ENCODE measurements at places on chromosomes 2 and 18. TPM values are rescaled to one million over a fixed set of nuclear protein-coding genes. Genes with fewer than 3 reads are reported as not detected.

The TCF4 gene
- 11.5 TPM for total RNA-seq

The MC4R gene
- total RNA-seq: not detected

The EGR4 gene
- not detected for total RNA-seq

The NYAP2 gene
- total RNA-seq: not detected

The DSC2 gene
- 1.2 TPM for total RNA-seq

The CTNNA2 gene
- total RNA-seq: not detected

The TTN gene
- total RNA-seq: 0.03 TPM

The SANBR gene
- 5.3 TPM for total RNA-seq

The SOWAHC gene
- 13.1 TPM for total RNA-seq

- DNase-seq: no peak
Measured at GRCh38 chr2:237170020-237170419, 84.3 kb downstream of the COPS8 start.

GRCh38 chr18:22207021-22207758 is 37.8 kb downstream of the GATA6 start:
- no peak for DNase-seq

DNA sequence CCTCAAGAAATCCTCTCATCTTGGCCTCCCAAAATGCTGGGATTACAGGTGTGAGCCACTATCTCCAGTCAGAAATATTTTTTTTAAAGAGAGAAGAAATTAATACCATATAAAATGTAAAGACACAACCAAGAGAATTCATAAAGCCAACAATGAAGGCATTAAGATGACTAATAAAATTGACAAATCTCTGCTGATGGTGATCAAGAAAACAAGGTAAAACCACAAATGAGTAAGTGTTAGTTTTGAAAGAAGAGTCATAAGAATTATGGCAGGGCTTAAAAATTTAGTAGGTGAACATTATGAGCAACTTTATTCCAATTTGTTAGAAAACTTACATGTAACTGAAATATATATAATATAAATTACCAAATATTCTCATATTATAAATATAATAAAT is 752.8 kb upstream of the CELF4 start:
- DNase-seq: no peak

GRCh38 chr2:3951131-3951954 is 248.0 kb downstream of the DCDC2C start:
- no peak for DNase-seq

GRCh38 chr2:59176737-59177136 is 935.6 kb upstream of the FANCL start:
- no peak for DNase-seq

DNA sequence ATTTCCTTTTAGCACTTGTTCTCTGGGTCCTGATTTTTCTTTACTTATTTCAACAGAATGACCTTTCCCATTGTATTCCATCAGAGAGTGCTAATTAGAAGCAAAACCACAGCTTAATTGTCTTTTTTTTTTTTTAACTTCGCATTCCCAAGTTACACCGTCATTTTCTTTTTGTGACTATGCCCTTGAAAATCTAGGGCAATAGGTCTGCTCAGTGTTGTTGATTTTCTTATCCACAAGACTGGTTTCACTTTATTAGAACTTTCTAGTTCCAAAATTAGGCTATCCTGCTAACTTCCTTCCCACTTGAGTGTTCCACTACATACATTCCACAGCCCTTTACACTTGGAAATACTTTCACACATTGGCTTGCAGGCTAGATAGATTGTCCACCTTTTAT is 18.7 kb upstream of the ADAM17 start:
- no peak for DNase-seq

DNA sequence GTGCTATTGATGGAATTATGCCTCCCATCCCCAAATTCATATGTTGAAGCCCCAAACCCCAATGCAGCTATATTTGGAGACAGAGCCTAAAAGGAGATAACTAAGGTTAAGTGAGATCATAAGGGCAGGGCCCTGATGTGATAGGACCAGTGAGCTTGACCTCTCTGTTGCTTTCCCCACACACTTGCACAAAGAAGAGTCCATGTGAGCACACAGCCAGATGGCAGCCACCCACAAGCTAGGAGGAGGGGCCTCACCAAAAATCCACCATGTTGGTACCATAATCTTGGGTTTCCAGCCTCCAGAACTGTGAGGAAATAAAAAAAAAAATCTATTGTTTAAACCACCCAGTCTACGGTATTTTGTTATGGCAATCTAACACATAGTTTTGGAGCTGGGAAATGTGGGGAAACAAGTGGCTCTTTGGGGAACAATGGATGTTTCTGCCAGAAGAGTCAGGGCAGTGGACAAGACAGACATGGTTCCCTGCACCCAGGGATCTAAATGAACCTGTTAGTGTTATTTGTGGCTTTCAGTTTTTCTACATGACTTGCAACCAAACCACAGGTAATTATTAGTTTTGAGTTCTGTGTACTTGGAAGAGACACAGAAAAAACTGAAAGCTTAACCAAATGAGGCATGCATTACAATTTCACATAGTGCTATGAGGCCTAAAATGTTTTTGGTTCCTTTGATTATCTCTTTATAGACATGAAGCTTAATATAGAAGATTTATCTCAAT is 259.1 kb downstream of the LTBP1 start:
- no peak for DNase-seq

DNA sequence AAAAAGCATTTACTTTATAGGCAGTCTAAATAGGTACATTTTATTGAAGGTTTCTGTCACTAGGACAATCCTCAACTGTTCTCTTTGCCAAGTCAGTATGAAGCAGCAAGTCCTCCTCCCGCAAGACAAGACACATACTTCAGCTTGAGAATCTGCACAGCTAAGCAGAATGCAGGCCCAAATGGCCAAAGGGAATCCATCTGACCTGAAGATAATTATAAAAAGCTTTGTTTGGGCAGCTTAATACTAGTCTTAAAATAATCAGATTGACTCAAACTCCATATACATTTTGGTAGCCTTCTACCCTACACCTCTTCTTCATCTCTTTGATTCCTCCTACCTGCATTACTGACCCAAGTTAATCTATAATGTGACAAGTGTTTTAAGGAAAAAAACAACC is 1.8 kb downstream of the LANCL1 start:
- no peak for DNase-seq

GRCh38 chr2:37563375-37564015 is 107.9 kb downstream of the CDC42EP3 start:
- no peak for DNase-seq

GRCh38 chr2:95730813-95731212 is 139.0 kb downstream of the TRIM43 start:
- no peak for DNase-seq

DNA sequence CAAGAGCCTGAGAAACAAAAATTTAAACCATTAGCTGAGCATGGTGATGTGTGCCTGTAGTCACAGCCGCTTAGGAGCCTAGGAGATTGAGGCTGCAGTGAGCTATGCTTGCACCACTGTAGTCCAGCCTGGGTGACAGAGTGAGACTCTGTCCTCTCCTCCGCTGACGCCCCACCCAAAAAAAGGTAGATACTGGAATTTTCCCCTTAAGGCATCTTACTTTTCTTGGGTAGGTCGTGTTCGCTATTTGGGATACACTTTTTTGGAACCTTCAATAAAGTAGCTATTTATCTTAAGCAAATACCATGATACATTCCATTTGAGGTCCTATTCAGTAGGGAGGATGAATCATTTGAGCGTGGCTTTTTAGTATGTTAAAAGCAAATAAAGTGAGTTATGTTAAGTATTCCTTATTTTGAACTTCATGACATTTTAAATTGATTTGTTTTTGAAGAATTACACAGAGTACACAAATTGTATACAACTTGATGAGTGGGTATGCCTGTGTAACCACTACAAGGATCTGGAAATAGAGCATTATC is 38.7 kb downstream of the RALBP1 start:
- no peak for DNase-seq

DNA sequence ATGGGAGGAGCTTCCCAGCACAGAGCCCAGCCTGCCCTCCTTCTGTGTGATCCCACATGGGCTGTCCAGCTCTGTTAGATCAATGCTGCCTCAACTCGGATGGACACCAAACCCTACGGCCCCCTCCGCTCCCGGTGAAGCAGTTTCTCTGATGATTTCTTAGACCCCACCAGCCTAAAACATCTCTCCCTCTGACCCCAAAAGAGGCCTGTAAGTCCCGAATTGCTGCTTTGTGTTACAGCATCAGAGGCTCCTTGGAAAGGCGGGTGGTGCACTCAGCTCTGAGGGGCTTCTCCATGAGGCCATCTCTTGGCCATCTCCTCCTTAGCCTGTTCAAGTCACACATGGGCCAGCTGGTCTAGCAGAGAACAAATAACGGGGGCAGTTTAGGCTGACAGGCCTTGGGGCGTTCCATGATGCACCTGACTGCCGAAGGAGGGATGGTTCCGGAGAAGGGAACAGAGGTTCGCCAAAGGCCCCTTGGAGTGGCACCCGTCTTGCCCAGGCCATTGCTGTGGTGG is 240.7 kb downstream of the SH3RF3 start:
- DNase-seq: no peak

DNA sequence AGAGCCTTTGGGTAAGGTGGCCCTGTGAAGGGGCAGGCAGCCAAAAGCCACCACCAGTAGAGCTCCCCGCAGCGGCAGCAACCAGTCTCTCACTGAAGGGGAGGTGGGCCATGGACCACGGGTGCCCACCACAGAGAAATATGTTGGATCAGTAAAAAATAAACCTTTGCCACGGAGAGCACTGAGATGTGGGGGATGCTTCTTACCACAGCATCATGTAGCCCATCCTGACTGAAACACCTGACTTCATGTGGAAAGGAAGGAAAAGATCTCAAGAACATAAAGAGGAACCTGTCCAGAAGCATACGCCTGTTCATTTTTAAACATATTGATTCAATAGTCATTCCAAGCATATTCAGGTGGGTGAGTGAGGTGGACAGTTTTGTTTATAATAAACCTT is 51.1 kb downstream of the LONRF2 start:
- DNase-seq: no peak

- no peak for DNase-seq
Measured at GRCh38 chr2:23420091-23420839, 35.3 kb downstream of the KLHL29 start.

DNA sequence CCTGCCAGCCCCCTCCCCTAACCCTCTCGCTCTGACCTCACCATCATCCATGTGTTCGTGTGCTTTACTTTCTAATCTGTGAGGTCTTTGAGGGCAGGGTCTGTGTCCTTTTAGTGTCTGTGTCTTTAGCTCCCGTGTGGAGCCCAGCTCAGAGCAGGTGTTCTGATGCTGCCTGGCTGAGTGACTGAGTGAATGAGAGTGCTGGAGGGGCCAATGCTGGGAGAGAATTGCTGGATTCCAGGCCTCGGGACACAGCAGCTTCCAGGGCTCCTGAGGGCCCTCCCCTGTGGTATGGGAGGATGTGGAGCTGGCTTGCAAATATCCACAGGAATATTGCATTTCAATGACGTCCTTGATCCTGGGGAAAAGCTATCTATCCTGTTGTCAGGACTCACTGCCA is 160.6 kb downstream of the ANKRD30B start:
- no peak for DNase-seq

- DNase-seq: no peak
Measured at GRCh38 chr2:55017880-55018279, 32.4 kb downstream of the RTN4 start.

DNA sequence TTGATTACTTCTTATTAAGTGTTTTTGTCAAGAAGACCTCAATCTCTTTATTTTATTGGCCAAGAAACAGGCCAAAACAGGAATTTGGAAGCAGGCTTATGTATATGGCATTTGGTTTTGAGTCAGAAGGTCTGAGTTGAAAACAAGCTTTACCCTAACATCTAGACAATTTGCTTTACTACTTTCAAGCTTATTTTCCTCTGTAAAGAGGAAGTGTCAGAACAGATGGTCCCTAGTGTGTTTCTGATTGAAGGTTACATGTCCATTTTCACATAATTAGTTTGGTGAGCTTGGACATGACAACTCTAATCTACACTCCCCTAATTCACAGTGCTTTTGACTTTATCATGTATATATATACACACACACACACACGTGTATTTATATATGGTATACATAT is 19.8 kb upstream of the MAP4K4 start:
- DNase-seq: no peak

GRCh38 chr2:26460613-26461031 is 17.3 kb downstream of the OTOF start:
- no peak for DNase-seq

GRCh38 chr2:160489111-160489510 is 4.5 kb downstream of the RBMS1 start:
- no peak for DNase-seq

DNA sequence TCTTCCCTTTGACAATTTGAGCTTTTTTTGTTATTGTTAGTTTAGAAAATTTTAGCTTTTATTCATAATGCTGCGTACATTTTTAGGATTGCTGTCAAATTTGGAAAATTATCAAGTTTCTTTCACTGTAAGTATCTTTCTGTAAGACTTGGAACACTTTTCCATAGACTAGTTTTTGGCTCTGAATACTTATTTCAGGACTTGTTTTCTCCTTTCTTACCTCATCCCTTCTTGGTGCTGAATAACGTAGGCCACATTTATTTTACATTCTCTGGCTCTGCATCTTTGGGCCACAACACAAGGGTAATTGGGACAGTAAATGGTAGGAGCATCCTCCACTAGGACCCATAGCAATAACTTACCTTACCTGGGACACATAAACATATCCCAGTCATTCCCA is 85.1 kb downstream of the CCDC85A start:
- DNase-seq: no peak

DNA sequence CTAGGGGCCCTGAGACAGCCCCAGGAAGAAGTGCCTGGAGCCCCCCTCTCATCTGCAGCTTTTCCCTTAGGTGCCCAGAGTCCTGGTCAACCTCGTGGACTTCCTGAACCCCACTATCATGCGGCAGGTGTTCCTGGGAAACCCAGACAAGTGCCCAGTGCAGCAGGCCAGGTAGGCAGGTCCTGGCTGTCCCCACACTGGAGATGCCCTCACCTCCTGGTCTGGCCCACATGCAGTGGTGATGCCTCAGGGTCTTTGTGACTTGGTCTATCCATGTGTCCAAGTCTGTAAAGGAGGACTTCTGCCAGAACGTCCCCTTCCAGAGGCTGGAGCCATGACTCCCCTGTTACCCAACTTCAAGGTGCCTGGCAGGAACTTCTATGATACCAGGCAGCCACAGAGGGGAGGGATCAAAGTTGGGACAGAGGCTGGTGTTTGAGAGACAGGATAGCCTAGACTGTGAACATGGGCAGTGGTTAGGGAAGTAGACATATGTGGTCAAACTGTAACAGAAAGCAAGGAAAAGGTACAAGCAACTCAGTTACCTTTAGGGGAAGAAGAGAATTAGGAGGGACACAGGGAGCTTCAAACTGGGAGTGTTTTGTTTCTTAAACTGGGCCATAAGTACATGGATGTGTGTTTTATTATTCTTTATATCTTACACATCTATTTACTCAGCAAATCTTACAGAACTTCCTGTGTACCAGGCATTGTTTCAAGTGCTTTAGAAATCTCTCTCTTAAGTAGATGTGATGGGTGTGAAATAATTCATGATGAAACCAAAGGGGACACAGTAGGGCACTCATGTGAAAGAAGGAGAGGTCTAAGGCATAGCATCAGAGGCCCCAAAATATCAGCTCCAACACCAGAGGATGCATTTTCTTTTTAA is 107.1 kb downstream of the PLB1 start:
- DNase-seq: no peak

GRCh38 chr2:71704131-71704561 is 250.8 kb downstream of the DYSF start:
- DNase-seq: no peak

All from HT1080 (cell line).